SW480 (cell line): ENCODE measurements at places on chromosomes 11 and 22.
A peak's percentile ranks its signal among the peaks of the same experiment; 100 is the strongest.

- DNase-seq, result no peak
Observed at GRCh38 chr11:69106031-69106811, 49.5 kb upstream of the SMIM38 start.

GRCh38 chr11:64667154-64667745 lies 55.7 kb downstream of the NRXN2 start:
- DNase-seq, result no peak

- peak; percentile 90 for DNase-seq
Observed at GRCh38 chr22:38656256-38657044, at the start of the genes CBY1 and FAM227A. Gene CBY1, plus strand, starts transcription at chr22:38656638. Its CDS starts 11,417 bp downstream, at chr22:38668055. Gene FAM227A, minus strand, starts transcription at chr22:38656392. Its CDS starts 6,224 bp downstream, at chr22:38650168.

- no peak for DNase-seq
Observed at GRCh38 chr11:16776711-16777612, 38.5 kb downstream of the C11orf58 start.

- DNase-seq, result no peak
Observed at GRCh38 chr22:27435844-27436576, 365.5 kb downstream of the MN1 start.

- DNase-seq, result no peak
Observed at GRCh38 chr11:129768356-129768755, 47.3 kb upstream of the TMEM45B start.

- no peak for DNase-seq
Observed at GRCh38 chr22:42670046-42670445, 20.9 kb upstream of the CYB5R3 start.

DNA sequence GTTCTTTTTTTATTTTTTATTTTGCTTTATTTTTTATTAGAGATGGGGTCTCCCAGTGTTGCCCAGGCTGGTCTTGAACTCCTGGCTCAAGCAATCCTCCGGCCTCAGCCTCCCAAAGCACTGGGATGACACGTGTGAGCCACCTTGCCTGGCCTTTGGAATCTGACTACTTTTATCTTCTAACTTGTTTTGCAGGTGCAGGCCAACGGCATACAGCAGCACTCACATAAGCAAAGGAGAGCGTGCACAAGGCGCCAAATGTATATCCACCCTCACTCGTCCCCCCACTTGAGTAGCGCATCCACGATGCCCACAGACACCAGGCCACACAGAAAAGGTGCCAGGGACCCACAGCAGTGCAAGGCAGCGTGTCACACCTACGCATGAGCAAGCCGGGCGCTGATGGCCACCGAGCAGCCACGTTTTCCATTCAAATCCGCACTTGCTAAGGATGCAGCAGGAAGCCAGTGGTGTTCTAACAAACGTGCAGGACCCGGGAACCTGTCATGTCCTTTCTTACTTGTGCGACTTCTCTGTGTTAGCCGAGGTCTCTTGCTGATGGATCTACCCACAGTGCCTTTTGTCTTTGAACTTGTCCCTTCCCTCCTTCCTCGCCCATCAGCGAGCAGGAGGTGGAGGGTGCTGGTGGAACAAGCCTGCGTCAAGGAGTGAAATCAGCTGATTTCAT lies 5.9 kb downstream of the ASCL2 start:
- no peak for DNase-seq

DNA sequence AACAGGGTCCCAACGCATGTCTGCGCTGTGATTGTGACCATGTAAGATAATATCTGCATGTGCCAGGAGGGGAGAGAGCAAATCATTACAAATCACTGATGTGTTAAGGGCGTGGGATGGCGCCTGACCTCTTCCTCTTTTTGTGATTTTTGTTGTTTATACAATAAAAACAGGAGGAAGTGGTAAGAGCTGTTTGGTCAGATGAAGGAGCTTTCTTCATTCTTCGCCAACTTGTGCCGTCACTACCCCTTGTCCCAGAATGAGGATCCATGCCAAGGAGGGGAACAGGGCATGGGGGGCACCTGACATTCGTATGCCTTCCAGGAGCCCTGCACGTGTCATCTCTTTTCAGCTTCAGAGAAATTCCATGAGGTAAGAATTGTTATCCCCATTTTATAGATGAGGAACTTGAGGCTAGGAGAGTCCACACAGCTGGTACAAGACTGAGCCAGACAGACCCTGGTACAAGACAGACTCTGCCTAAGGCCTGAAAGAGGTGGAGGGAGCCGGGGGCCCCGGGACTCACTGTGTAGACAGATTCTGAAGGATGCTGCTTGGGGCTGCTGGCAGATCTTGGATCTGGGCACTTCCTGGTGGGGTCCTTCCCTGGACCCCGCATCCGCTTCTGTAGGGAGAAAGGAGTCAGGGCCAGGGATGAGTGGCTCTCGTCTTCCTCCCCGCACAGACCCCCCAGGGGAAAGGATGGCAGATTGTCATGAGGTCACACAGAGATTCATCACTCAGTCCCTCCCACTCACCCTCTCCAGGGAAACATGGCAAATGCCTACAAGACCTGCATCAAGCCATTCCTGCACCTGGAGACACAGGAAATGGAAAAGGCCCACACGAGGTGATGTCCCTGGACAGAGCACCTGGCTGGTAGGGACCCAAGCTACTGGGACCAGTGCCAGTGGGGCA lies 34.6 kb downstream of the NFAM1 start:
- DNase-seq, result no peak

- no peak for DNase-seq
Observed at GRCh38 chr11:211295-211694, 3.8 kb downstream of the RIC8A start.

- DNase-seq, result no peak
Observed at GRCh38 chr11:65383778-65384177, 1.3 kb upstream of the SLC25A45 start.

- DNase-seq, result no peak
Observed at GRCh38 chr11:119370486-119371046, 10.9 kb downstream of the USP2 start.

DNA sequence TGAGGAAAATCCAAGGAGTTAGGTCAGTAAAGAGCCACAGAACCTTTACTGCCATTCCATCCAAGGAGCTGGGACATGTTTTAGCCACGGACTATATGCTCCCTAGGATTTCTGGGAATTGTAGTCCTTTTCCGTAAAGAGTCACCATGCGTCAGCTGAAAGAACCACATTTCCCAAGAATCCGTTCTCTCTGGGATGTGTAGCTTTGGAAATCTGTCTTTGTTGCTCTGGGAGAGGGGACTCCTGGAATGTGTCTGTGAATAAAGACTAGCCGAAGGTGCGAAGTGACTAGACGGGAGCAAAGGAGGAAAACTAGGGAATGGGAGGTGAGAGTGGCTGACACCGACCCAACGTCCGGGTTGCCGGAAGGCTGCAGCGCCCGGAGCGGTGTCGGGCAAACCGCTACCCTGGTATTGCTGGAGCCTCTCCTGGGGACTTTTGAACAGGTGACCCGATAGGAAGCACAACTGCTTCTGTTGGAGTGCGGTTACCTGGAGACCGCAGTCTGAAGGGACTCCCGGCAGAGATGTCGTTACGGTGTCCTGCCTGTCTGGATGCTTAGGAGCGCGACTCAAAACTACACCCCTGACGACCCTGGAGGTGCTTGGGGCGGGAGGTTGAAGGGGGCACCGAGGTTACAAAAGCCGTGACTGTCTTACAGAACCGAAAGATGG lies at the start of gene IFTAP:
TSS of gene IFTAP (plus strand) at position 187 of the 674 bp plus-strand sequence. CDS start 15,602 bp downstream, outside the sequence.
- peak; percentile 96 for DNase-seq

GRCh38 chr22:39247361-39247760 lies 2.6 kb upstream of the PDGFB start:
- no peak for DNase-seq

DNA sequence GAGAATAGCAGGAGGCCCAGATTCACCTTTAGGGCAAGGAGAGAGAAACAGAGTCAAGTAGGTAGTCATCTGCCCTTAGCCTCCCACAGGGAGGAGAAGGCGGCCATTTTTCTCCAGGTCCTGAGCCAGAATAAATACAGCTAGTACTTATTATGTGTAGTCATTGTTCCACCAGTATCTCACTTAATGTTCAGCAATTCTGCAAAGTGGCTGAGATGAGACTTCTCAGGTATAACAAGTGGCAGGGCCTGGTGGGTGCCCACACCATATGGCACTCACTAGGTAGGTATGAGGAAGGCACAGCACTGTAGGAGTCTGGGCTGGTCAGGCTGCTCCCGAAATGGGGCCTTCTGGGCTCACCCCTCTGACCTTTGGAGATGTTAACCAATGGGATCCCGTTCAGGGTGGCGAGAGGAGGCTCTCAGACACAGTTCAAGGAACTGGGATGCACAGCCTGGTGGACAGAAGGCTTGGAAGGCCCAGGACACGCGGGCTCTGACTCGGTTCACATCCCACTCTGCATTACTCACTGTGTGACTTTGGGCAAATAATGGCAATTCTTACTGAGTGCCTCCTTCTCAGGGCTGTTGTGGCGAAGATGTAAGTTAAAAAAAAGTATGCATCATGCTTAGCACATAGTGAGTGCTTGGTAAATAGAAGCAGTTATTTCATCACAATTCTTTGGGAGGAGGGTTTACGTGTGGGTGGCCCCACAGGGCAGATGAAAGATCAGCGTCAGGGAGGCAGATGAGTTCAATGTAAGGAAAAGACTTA lies 25.1 kb downstream of the RTN4RL2 start:
- DNase-seq, result no peak
